GM23248 (cell line): ENCODE measurements at places on chromosomes 3 and 15. TPM values are rescaled to one million over a fixed set of nuclear protein-coding genes. Genes with fewer than 3 reads are reported as not detected.

Gene MAP1A
- 61.9 and 62.2 TPM in 2 replicates for total RNA-seq

Gene SAMMSON
- not detected in 2 replicates for total RNA-seq

DNA sequence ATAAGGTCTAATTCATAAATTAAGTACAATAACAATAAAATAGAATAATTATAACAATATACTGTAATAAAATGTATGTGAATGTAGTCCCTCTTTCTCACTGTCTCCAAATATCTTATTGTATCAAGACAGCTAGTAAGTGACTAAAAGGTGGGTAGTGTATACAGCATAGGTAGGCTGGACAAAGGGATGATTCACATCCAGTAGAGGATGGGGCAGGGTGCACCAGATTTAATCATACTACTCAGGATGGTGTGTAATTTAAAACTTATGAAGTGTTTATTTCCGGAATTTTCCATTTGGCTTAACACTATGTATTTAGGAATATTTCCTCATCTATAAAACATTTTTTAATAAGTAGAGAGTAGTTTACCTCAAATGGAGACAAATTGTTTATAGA, 876.1 kb upstream of the CADM2 start:
- no peaks in the 10 kb centered on the region for H3K27me3 ChIP-seq
- no peaks in the 10 kb centered on the region for H3K4me1 ChIP-seq
- H3K27ac ChIP-seq, result no peak overlapping the region
- H3K36me3 ChIP-seq, result no peaks in the 10 kb centered on the region

DNA sequence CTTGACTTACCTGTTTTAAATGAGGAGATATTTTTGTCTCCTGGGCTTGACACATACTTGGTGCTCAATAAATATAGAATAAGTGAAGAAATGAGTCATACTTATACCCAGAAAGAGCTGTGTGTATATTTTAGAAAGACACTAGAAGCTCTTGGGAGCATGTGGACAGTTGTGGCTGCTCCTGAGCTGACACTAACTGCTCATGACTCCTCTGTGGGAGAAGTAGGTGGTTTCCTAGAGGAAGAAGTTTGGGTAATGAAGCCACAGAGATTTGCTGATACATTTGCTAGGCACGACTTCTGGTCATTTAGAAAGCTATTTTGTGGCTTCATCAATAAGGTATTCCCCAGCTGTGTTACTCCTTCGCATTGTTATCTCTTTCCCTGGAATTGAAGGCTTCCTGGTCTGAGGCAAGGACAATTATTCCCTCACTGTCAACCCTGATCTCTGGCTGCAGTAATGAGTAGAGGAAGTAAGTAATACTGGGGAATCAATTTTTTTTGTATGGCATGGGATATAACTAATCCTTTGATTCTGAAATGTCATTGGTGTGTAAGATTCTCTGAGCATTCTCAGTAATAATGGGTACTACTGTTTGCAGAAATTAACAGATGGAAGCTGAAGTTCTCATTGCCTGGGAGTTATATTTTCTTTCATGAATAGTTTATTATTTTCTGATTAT, 79.6 kb upstream of the DCBLD2 start:
- 0 out of 2 replicates have a peak overlapping the region, but pooled peaks have one; percentile 29 for H3K4me3 ChIP-seq
- H3K27ac ChIP-seq, result peak overlapping the region; percentile 24; the same call in 1 of the 2 replicates
- H3K27me3 ChIP-seq, result no peaks in the 10 kb centered on the region

GRCh38 chr15:60945196-60945595, 283.9 kb downstream of the RORA start:
- peaks cover 17% of the 10 kb centered on the region for H3K4me1 ChIP-seq
- no peaks in the 10 kb centered on the region for H3K27me3 ChIP-seq
- DNase-seq, result peak; percentile 15
- no peaks in the 10 kb centered on the region for H3K36me3 ChIP-seq
- H3K4me3 ChIP-seq, result no peak overlapping the region

DNA sequence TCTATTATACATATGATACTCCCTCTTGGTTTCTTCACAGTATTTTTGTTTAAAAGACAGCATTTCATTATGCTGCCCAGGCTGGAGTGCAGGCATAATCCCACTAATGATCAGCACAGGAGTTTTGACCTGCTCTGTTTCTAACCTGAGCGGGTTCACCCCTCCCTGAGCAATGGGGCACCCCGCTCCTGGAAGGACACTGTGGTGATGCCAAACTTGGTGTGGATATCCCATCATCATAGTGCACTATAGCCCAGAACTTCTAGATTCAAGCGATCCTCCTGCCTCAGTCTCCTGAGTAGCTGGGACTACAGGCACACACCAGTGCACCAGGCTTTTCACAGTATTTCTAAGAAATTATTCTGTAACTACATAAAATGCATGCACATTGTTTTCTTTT, 14.9 kb downstream of the COLQ start:
- H3K27ac ChIP-seq, result no peak overlapping the region
- H3K27me3 ChIP-seq, result no peaks in the 10 kb centered on the region
- H3K4me3 ChIP-seq, result no peak overlapping the region

DNA sequence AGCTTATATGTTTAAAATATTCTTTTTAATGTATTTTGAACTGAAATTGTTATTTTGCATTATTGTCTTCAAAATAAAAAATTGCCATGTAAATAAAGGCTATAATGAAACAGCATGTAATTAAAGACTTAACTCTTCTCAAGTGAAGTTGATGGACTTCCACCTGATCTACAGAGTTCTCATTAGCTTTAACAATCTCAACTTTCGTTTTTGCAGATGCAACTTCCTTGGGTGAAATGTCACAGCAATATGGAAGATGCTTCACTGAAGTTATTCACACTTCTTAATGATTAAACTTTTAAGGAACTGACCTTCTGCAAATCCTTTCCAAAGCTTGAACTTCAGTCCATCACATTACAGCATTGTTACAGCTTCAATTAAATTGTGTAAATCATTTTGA, 63.6 kb downstream of the OSTN start:
- H3K4me1 ChIP-seq, result no peaks in the 10 kb centered on the region
- no peaks in the 10 kb centered on the region for H3K36me3 ChIP-seq
- no peaks in the 10 kb centered on the region for H3K27me3 ChIP-seq

DNA sequence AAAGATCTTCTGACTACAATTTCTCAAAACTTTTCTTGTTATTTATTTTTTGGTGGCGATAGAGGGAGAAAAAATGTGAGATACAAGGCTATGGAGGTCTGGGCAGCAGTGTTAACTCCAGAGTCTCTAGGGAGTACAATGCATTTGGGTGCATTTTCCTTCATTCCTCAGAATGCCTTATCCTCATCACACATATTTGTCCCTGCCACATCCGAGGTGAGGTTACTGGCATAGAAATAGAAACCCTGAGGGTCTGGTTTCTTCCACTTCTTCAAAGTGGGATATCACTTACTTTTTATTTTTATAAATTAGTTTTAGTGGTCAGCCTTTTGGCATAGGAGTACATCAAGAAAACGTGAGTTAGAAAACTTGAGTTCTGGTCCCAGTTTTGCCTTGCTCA, 150.4 kb downstream of the TIGIT start:
- no peak for DNase-seq
- H3K4me3 ChIP-seq, result no peak overlapping the region
- no peaks in the 10 kb centered on the region for H3K36me3 ChIP-seq
- no peak overlapping the region for H3K27ac ChIP-seq
- no peaks in the 10 kb centered on the region for H3K27me3 ChIP-seq
- H3K4me1 ChIP-seq, result peaks cover 43% of the 10 kb centered on the region

DNA sequence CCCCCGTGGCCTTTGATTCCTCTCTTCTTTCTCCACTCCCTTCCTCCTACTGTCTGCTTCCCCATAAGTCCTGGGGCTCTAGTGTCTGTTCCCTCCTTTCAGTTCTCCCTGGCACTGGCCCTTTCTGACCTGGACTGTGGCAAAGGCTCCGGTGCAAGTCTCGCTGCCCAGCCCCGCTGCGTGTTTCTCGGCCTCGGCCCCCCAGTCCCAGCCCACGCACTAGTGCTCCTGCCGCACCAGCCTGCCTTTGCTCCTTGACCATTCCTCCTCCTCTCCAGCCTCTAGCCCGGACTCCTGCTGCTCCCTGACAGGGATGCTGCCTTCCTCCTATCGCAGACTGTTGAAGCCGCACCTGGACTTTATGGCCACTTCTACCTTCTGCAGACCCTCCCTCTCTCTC, 2.1 kb downstream of the TM6SF1 start:
- H3K36me3 ChIP-seq, result no peaks in the 10 kb centered on the region
- H3K27me3 ChIP-seq, result peaks cover 35% of the 10 kb centered on the region
- DNase-seq, result no peak
- no peak overlapping the region for H3K27ac ChIP-seq
- H3K4me1 ChIP-seq, result no peaks in the 10 kb centered on the region
